GM12891 (cell line): ENCODE measurements at places on chromosomes 7 and 10.

DNA sequence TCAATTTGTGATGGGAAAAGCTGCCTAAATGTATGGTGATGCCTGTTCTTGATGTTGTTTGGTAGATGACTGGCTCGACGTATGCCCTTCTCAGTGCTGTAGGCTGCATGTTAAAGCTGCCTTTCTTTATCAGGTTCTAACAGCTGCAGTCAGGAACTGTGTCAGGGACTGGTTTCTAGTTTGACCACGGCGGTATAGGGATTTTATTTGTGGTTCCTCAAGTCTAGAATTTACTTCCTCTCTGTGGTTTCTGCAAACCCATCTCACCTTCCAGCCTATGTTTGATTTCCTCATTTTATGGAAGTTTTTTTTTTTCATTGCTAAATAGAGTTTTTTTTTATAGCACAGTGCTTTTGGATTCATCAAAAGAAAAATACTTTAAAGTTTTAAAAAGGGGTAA is 26.5 kb downstream of the LMTK2 start:
- peak; percentile 36 for DNase-seq

GRCh38 chr7:74187915-74188675 is 13.9 kb downstream of the EIF4H start:
- DNase-seq = no peak

DNA sequence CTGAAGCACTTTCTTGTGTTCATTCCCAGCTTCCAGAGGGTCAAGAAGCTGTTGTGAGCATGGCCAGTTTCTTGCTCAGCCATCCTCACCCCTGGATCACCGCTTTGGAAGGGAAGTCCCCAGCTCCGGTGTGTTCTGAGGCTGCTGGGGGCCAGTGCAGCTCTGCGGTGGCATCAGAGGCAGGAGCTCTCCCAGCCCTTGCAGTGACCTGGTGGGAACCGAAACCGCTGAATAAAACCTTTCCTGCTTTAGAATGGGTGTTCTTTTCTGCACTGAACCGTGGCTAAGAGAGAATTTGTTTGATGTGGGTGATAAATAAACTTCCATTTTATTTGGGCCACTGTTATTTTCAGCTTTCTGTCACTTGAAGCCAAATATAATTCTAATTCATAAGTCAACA is 450.9 kb upstream of the VSTM2A start:
- no peak for DNase-seq

- DNase-seq = no peak
Observed at GRCh38 chr10:3516234-3516922, 268.6 kb downstream of the KLF6 start.

GRCh38 chr10:58734116-58734515 is 221.4 kb downstream of the BICC1 start:
- DNase-seq = no peak

DNA sequence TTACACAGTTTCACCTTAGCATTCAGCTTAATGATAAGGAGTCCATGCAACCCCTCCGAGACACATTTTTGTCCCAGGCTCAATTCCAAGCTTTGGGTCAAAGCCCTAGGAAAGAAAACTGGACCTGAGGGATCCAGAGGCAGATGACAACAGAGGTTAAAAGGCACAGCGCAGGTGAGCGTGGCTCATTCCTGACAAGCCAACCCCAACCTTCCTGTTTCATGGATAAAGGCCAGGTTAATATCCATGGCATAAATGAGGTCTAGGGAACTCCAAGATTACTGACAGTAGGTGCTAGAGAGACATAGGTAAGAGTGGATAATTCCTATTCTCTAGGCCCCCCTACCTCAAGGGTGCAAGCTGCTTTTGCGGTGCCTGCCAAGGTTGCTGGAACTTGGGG is 86.7 kb upstream of the GPR22 start:
- no peak for DNase-seq

DNA sequence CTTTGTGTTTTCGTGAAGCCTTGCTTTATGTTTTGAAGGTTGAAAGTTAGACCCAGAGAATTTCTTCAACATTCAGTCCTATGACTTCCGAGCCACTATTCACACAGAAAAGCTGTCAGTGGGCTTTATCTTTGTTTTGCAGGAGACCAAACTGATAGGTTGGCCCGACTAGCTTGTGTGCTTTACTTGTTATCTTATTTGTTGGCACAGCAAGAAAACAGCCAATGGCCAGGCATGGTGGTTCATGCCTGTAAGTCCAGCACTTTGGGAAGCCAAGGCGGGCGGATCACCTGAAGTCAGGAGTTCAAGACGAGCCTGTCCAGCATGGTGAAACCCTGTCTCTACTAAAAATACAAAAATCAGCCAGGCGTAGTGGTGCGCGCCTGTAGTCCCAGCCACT is 16.0 kb upstream of the GDI2 start:
- DNase-seq = no peak

- DNase-seq = no peak
Observed at GRCh38 chr10:37794305-37794976, 63.0 kb downstream of the ZNF248 start.

DNA sequence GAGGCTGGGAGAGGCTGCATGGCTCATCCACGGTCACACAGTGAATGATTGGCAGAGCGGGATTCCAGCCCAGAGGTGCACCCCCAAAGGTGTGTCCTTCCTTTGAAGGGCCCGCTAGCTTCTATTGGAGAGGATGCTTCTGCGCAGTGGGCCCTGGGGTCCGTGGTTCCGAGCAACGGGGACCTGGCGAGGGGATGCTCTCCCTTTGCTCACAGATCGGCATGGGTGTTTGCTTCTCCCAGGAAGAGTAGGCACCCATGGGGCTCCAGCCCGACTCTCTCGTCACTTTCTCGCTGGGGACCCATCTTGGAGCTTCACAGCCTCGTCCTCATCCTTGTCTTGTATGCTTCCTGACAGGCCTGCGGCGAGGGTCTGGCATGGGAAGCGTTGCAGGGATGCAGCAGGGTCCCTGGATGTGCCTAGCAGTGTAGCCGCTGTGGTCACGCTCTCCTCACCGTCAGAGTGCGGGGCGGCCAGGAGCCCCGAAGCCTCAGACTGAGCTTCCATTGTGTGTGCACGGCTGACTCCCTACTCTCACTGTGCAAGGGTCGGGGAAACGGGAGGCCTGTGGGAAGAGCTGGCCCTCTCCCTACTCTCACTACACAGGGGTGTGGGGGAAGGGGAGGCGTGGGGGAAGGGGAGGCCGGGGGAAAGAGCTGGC is 538.5 kb upstream of the FOXK1 start:
- no peak for DNase-seq

DNA sequence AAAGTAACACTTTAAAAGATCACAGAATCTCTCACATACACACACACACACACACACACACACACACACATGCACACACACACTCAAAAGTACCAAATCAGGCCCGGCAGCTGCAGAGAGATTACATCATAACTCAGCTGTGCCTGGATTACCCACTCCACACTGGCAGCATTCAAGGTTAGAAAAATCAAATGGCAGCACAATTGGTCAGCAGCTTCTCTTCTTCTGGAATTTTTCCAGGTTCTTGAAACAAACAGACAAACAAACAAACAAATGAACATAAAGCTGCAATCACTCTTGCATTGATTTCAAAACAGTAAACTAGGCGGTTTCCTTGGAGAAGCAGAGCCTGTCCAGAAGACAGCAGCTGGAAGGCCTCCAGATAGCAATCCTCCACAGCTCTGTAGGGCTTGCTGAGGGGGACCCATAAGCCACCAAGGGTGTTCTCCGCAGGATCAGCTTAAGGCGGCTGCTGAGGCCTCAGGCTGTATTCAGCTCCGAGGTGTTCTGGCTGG is 24.5 kb upstream of the FAM133B start:
- DNase-seq = no peak

- DNase-seq = no peak
Observed at GRCh38 chr7:149462101-149462520, 1.2 kb upstream of the ZNF777 start.

DNA sequence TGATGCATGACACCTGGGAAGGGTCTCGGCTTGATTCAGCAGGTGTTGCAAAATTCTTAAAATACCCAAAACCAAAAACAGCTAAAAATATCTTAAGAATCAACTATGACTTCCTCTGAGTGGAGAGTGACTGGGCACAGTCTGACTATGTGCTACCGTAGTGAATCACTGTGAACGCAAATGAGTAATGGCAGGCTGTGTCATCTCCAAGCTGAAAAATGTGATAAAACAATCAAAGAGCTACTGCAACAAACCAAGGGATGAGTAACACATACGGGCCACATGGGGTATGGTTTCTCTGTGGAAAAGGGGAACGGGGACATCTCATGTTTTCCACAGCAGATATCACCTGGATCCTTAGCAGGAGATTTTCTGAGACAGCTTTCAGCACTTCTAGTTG is 127.5 kb downstream of the ABCA13 start:
- DNase-seq = no peak

GRCh38 chr10:124033887-124034218 is 59.5 kb downstream of the CHST15 start:
- no peak for DNase-seq

GRCh38 chr7:39880556-39880955 is 69.5 kb upstream of the CDK13 start:
- DNase-seq = no peak

- no peak for DNase-seq
Observed at GRCh38 chr10:85611746-85612377, 754.7 kb downstream of the GRID1 start.

GRCh38 chr10:102691285-102692066 is 22.7 kb downstream of the ARL3 start:
- DNase-seq = no peak
